ENCODE measurements at places on chromosomes 12 and 14.

DNA sequence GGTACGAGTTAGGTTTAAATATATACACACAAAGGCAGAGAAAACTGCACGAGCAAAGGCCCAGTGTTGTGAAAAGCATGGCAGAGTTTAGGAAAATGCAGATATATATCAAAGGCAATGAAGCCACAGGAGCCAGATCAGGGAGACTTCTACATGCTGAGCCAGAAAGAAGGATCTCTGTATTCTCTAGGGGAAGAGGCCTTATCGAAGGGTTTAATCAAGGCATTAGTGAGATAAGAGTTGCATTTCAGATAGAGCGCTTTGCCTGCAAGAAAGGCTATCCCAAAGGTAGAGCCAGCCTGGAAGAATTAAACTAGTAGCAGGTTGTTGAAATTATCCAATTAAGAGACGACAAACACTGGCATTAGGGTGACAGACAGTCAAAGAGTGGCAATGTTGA is 7.6 kb downstream of the PTPRO start:
- no peak for DNase-seq

DNA sequence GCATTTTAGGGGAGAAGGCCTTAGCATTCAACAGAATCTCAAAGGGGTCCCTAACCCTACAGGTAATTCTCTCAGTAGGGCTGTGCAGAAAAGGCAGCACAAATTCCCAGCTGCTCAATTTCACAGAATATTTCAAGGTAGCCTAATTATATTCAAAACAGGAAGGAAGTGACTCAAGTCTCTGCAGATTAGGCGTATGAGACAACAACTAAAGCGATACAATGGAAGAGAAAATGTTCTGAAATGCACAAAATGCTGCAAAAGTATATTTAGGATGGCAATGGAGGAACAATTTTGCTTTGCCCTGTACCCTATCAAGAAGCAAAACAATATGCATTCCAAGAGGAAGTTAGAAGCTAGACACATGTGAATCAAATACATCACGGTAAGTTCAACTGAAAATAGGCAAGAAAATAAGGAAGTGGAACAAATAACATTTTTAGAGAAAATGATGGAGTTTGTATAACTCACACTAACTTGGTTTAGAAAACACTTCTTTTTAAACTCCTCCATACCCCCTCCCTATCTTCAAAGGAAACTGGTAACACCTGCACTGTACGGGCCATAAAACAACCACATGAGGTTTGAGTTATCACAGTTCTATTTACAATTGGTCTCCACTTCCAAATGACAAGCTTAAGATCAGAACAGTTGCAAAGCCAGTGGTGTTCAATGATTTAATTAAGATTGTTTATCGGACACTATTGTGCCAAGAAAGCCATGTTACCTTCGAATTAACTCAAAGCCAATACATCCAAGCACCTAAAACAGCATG is 1.6 kb downstream of the GIT2 start:
- peak; percentile 13 for DNase-seq

DNA sequence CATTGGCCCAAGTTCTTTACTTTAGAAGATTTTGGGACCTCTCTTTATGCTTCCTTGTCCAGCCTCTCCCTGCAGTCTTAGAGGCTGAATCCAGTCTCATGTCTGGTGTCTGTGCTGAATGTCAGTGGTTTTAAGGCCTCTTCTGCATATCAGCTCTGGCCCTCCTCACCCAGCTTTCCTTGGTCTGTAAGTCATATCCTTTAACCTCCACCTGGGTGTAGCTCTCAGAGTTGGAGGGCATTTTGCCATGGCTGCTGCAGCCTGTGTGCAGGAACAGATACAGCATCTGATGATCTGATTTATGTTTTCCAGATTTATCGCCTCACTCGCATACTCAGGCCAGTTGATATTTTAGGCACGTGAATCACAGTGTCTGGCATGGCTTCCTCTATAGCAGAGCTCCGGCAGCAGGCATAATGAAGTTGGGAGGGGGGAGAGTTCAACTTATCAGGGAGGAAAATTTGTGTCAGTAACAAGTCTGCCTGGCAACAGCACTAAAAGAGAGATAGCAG is 335.0 kb downstream of the PCNX1 start:
- peak; percentile 37 for DNase-seq

DNA sequence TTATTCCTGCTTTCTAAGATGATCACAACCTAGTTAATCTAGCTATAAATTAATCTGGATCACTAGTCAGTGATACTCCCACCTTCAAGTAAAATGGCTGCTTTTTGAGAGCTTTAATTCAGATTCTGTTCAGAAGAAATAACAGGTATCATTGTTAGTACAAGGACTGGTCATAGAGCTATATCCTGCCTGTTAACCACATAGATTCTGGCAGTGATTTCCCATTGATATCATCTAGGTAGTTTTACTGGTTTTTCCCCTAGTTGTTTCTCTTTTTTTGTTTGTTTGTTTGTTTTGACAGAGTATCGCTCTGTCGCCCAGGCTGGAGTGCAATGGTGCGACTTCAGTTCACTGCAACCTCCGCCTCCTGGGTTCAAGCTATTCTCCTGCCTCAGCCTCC is 39.0 kb upstream of the HIF1A start:
- DNase-seq, result no peak

DNA sequence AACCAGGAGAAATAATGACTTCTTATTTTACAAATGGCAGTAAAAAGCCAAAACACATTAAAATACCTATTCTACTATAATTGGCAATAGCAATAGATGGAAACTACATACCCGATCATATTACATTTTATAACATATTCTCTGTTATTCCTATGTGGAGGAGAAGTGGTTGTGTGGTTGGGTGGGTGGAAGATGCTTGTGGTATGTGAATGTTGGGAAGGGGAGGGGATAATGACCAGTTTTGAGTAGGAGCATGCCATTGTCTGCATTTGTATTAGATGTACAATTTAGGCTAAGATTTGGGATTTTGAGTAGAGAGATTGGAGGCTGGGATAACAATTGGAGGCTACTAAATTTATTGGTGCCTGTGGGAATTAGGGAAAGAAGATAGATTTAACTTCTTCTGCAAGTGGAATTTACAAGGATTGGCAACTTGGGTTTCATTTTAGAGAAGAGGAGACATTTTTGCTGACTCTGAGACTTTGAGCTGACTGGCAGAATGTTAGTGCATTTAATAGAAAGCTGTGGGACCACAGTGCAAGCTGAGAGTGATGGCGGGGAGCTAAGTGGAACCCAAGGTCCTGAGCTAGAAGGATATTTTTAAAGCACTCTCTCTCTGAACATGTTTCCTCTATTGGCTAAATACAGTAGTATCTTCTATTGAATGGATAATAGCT is 65.2 kb downstream of the SLC16A7 start:
- no peak for DNase-seq

DNA sequence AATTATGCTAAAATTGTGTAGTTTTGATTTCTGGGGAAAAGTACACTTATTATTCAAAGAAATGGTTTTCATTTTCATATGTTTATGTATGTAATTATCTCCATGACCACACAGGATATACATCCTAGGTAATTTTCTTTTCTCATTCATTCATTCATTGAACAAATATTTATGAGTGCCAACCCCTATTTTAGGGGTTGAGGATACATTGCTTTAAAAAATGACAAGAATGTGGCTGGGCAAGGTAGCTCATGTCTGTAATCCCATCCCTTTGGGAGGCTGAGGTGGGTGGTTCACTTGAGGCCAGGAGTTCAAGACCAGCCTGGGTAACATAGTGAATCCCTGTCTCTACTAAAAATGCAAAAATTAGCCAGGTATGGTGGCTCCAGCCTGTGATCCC is 40.9 kb downstream of the SGPP1 start:
- DNase-seq, result no peak

DNA sequence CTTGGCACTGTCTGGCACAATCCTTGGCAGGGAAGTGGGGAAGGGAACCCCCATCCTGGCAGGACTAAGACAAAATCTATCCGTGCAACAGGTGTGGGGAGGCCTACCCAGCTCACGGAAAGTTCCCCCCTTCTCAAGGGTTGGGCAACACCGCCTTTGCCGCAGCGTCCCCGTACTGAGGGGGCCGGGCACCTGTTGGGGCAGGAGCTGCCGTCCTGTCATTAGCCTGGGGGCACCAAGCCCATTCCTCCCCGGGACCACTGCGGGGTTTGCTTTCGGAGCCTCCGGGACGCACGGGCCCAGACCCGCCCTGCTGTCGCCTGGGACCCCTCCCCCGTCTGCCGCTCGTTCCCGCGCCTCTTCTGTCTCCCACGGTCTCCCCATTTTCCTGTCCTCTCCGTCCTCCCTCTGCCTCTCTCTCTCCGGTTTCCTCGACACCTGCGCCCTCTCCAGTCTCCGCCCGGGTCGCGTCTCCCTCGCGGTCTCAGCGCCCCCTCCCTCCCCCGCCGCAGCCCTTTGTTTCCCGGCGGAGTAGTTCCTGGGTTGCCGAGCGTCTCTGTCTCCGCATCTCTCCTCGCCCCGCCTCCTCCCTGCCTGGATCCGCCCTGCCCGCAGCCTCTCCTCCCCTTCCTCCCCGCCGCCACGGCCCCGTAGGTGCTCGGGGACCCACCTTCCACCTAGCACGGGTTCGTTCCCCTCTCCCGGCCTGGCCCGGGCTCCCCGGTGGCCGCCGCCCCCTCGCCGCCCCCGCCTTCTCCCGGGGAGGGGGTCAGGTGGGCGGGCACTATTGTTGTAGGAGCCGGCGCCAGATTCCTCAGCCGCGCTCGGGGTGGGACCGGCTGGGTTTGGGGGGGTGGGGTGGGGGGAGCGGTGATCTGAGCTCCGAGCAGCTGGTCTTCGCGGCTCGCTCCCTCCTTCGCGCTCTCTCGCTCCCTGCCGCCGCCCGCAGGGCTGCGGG is at the start of gene CACNB3:
Gene CACNB3 (plus strand): TSS at position 624 of the 958 bp plus-strand sequence. CDS start 434 bp downstream, outside the sequence.
- peak; percentile 33 for DNase-seq

DNA sequence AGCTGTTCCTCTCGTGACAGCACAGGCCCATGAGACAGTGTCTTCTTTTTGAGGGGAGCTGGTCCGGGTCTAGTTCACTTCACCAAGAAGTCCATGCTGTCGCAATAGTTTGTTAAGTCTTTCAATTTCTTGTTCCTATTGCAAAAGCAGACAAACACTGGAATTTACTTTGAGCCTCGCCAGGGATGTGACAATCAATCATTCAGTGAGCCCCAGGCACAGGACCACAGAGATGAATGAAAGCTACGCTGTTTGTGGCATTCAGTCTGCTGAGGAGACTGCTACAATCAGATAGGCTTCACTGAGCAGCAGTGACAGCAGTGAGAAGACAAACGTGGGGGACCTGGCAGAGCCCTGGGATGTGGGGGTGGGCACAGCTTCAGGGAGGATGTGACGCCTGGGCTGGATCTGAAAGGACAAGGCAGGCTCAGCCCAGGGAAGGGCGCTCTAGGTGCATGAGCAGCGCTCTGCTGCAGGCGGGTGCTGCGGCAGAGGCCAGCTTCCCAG is 35.5 kb downstream of the TCTN1 start:
- DNase-seq, result no peak

DNA sequence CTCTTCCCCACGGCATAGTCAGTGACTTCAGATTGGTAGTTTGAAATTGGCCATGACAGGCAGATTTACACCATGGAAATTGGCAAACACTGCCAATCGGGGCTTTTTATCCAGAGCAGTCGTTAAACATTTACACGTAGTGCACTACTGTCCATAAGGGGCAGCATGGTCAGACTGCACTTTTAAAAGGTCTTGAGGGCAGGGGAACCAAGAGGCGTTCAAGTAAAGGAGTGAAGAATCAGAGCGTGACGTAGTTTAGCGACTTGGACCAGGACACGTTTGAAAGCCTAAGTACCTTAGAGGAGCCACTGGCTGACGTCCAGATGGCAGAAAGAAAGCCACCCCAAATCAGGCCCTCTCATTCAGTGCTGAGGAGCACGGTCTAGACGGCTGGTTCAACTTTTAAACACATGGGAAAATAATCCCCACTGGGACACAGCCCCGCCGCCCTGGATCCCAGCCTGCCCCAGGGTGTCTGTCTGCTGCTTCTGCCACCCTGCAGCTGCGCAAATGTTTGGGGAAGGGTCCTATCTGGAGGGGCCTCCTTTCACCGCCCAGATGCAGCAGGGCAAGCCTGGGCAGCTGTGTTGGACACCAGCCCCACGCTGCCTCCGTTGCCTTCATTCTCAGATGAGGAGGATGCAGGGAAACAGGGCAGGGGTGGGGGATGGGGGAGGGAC is 52.5 kb upstream of the PPP2R5C start:
- no peak for DNase-seq

DNA sequence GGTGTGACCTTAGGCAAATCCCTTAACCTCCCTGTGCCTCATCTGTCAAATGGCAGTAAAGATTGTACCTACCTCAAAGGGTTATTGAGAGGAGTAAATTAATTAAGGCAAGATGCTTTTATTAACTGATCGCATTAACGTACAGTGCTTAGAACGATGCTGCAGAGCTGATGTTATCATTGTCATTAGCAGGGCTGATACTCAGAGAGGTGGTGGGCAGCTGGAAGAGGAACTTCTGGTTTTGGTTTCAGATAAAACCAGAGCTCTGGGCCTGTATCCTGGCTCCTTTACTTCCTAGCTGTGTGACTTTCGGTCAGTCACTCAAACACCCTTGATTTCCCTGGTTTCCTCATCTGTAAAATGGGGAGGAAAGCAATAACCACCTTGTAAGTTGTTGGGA is 55.1 kb downstream of the CALM1 start:
- DNase-seq, result no peak
